ENCODE measurements at places on chromosomes 2 and 18.

- no peak for DNase-seq
These were observed 325.6 kb downstream of the TXNL1 start for GRCh38 chr18:56312551-56313335.

GRCh38 chr2:205848601-205849000 lies 166.3 kb downstream of the NRP2 start:
- DNase-seq = no peak

DNA sequence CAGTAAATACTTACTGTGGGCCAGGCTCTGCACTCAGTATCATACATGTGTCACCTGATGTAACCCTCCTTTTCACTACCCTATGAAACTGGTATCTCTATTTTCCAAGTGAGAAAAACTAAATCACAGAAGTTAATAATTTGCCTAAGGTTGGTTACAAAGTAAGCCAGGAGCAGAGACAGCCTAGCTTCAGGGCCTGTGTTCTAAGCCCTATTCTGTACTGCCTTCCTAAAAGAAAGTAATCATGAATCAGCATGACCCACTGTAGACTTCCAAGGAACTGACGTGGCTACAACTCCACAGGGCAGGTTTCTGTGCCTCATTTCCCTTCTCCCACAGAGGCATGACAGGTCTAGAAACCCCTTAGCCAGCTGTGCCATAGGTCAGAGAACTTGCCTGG lies 14.3 kb downstream of the ZNF142 start:
- no peak for DNase-seq

GRCh38 chr18:49029628-49030027 lies 78.9 kb upstream of the SMAD7 start:
- DNase-seq = no peak

DNA sequence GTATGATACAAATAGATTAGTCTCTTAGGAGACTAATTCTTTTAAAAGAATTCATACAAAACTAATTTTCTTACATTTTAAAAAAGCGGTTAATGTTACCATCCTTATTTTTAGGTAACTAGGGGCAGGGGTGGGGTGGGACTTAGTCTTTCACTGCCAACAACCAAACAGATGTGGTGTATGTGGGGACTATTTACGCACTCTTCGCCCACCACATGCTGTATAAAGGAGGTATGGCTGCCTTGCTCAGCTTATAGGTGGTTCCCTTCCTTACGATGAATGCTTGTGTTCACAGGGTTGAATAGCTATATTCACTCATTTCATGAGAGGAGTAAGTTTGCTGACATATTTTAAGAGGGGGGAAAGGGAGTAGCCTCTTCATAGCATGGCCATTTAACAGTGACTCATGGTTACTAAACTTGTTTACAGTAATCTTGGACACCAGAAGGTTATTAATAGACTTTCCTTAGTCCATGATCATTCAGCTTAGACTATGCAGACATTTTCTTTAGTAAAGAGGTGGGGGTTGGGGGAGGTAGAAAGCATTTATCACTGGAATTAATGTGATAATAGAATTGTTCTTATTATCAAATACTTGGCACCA lies 61.8 kb downstream of the CAB39 start:
- no peak for DNase-seq

DNA sequence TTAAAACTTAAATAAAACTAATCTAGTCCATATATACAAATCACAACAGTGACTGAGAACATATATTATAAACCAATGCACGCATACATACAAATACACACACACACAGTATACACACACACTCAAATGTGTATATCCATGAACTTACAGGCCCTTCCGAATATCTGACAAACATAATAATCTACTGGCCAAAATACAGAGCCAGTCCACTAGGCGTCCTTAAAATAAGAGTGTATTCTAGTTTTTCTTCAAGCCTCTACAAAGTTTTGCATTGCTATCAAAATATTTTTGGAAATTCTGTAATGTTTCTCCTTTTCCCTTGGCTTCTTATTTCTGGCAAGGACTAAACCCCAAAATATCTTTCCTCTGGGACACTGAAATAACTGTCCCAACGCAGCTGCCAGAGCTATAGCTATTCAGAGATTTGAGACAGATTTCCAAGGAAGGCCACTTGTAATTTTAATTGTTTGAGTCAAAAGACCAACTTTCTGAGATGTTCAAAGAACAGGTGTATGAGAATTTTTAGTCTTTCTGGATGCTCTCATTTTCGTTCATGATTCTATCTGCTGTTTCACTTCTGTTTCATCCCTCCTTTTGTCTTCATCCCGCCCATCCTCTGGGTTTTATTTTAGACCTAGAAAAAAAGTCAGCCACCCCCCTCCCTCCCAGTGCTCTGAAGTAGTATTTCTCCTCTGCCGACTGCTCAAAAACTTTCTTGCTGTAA lies 24.1 kb upstream of the SP3 start:
- DNase-seq = no peak

DNA sequence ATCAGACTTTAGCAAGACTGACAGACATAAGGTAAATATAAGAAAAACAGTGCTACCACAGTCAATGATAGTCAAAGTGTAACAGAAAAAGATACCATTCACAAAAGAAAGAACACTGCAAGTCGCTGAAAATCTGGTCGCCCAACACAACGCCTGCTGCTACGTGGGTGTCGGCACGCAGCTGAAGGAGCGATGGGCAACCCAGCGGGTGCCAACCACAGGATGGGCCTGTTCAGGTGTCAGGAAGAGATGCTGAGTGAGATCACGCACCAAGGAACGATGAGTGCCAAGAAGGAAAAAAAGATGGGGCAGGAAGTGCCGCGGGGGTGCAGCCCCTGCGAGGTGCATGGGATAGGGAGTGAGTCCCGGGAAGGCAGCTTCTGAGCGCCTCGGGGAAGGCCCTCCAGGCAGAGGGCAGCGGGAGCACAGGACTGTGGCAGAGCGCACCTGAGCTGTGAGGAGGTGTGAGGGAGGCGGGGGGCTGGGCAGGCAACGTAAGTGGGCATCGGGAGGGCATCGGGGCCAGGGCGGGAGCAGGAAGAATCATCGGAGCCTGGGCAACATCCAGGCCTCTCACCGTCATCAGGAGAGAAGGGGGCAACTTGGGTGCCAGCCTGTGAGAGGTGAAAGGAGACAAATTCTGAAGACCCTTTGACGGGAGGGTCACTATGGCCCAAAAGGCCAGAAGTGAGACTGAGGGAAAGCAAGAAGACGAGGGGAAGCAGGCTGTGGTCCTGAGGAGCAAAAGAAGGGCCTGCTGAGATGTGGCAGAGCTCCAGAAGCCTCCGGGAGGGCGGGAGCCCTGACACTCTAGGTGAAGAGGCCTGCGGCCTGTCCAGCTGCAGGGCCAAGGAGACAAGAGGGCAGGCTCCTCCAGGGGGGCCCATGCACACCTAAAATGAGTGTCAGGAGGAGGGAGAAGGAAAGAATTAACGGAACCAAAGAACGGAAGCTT lies 14.8 kb upstream of the MTERF4 start:
- DNase-seq = no peak

DNA sequence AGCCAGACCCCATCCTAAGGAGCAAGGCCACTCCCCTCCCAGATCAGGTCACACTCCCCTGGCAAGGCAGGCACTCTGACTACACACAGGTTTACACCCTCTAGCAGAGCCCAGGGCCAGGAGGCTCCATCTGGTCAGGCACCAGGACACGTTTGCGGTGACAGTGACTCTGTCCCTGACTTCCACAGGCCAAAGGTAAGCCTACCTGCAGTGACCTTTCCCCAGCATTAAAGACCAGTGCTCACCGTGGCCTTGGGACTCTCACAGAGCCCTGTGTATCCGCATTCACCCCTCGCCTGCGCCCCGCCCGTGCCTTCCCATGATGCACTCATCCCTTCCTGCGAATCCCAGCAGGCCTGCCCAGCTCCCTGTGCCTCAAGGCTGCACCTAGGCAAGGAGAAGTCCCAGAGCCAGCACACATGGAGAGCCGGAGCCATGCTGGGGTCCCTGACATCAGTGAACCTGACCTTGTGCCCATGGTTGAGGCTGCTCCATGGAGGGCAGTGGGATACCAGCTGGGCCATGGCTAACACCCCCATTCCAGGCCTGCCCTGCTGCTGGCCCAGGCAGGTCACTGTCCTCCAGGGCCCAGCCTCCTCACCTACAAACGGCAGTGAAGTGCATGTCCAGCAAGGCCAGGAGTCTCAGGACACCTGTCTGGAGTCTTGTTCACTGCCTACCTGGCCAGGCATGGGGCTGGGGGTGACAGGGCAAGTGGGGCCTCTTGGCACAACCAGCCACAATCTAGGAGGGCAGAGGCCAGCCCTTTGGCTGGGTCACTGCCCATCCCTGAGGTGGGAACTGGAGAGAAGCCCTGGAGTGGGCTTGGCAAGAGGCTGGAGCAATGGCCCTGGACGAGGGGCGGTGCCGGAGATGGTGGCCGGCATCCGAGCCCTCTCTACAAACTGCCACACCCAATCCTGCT lies 3.0 kb downstream of the NEURL3 start:
- DNase-seq = no peak

DNA sequence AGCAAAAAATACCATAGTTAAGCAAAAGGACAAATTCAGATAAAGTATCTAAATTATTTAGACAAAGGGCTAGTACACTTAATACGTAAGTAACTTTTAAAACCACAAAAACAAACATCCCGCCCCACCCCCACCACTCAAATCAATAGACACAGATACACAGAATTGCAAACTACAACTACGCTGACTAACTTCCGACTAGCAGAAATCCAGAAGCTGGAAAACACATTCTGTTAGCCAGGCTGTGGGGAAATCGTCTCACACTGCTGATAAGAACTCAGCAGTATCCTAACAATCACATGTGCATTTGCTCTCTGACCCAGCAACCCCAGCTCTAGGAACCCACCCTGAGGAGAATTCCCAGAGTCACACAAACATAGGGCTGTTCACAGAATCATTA lies 16.6 kb downstream of the FAM168B start:
- no peak for DNase-seq

GRCh38 chr18:25240420-25240770 lies 111.6 kb downstream of the ZNF521 start:
- no peak for DNase-seq
